ENCODE measurements at places on chromosomes 1 and 21.

GRCh38 chr1:18645747-18646090, 15.1 kb downstream of the PAX7 start:
- DNase-seq, result no peak

DNA sequence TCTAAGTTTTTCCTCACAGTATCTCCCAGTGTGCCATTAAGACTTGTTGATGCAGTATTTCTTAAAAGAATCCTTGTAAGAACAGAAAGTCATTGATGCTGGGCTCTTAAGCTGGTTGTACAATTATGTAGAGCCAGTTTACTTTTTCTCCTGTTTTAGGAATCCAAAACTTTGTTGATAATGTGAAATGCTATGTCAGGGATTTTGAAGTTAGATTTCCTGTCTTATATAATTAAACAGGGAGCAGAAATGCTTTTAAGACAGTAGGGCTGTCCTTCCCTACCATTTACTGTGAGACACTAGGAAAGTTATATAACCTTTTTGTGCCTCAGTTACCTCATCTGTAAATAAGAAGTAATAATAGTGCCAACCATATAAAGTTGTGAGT, 26.0 kb downstream of the CCDC18 start:
- DNase-seq, result no peak

DNA sequence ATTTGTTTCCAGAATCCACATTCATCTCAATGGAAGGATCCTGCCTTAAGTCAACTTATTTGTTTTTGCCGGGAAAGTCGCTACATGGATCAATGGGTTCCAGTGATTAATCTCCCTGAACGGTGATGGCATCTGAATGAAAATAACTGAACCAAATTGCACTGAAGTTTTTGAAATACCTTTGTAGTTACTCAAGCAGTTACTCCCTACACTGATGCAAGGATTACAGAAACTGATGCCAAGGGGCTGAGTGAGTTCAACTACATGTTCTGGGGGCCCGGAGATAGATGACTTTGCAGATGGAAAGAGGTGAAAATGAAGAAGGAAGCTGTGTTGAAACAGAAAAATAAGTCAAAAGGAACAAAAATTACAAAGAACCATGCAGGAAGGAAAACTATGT, 2.6 kb downstream of the GADD45A start:
- DNase-seq, result no peak

GRCh38 chr1:68570871-68571270, 74.0 kb upstream of the DEPDC1 start:
- DNase-seq, result no peak

GRCh38 chr1:153553830-153554541, 4.9 kb upstream of the S100A3 start:
- peak; percentile 36 for DNase-seq

DNA sequence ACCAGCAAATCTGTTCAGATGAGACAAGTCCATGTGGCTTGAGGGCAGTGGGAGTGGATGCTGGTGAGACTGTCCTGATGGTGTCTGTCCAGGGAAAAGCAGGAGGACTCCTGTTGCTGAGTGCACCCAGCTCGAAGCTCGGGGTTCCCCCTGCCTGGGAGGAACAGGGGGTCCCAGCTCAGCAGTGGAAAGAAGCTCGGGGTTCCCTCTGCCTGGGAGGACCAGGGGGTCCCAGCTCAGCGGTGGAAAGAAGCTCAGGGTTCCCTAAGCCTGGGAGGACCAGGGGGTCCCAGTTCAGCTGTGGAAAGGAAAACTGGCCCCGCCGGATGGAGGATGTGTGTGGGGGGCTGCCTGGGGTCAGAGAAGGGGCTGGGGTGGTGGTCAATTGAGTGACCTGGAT, 39.1 kb downstream of the CRYAA start:
- no peak for DNase-seq

DNA sequence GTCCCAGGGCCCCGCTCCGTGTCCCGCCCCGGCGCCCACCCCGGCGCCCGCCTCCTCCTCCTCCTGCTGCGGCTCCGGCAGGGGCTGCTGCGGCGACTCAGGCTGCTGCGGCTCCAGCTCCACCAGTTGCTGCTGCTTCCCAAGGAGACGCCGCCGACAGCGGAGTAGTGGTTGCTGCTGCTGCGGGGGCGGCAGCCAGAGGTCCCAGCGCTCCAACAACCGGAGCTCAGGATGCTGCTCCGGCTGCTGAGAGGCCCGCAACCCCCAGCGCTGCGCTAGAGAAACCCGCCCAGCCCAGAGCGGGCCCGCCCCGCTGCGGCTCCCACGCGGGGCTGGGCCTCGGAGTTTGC, 1.1 kb downstream of the CRCT1 start:
- DNase-seq, result no peak

DNA sequence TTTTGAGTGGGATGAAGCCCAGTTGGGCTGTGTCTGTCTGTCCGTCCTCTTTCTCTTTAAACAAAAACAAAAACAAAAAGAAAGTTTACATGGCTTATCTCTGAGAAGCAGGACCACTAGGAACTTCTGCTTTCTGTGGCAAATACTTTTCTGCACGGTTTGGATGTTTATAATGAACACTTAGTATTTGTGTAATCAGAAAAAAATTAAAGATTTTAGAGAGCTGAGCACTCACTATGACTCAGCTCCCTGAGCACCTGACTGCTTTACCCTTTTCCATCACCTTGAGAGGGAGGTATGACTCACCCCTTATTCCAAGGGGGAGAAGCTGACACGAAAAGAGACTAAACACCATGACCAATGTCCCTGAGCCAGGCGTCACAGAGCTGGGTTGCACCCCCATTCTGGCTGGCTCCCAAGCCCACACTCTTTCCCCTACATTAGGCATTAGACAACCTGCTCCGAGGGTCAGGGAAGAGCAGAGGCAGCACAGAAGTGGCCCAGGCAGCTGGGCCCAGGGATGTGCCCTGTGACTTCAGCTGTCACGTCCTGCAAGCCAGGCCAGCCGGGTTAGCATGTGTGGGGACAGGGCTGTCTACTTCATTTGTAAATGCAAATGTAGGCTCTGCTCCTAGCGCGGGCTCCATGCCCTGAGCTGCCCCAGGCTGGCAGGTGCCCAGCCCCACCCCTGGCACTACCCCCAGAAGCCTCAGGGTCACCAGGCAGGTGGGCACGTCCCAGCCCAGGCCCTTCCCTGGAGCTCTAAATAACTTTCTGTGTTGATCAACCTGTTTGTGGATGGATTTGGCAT, 30.4 kb downstream of the RAP1GAP start:
- no peak for DNase-seq

DNA sequence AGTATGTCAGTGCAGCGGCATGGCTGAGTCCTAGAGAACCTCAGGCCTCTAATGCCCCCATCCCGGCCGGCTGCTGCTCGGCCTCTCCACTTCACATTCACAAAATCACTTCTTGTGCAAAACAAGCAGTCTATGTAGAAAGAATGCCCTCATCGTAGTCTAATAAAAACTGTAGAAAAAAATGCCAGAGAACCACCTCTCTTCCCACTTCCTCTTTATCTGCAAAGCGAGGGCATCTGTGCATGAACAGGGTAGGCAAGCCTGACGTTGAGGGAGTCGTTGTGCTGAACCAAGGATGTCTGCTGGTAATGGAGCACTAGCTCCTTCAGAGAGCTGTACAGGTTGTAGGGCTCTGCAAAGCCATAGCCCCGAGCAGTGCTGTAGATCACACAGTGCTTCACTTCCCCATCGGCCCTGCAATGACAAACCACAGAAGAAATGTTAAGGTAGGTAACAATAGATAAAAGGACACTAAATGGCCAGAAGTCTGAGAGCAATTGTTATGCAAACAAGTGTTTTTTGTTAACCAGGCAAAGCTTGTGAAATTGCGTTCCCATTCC, 88.9 kb downstream of the PIK3R3 start:
- DNase-seq, result peak; percentile 59

DNA sequence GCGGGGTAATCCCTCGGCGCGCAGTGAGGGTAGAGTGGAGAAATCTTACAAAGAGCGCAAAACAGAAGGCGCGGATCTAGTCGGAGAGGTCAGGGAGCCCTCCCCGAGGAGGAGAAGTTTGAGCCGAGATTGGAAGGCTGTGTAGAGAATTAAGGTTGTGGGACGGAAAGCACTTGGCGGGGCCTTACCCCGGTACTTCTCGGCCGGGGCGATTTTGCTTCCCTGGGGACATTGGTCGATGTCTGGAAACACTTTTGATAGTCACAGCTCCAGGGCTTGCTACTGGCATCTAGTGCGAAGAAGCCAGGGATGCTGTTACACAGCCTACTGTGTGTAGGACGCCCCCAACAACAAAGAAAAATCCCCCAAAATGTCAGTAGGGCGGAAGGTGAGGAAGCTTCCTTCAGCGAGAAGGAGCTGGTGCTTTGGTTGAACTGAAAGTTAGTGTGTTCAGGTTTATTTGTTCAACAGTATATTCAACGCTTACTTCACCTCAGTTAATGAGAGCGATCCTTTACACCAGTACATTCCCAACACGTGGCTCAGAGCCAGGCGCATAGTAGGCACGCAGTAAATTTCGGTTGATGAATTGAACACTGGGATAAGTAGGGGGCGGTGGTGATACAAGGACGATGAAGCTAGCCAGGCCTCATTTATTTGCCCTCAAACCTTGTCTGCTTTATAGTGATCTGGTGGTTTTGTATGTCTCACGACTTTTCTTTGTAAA, 807 bp downstream of the CEP85 start:
- DNase-seq, result no peak

GRCh38 chr1:186155594-186155993, 219.5 kb downstream of the TPR start:
- no peak for DNase-seq

DNA sequence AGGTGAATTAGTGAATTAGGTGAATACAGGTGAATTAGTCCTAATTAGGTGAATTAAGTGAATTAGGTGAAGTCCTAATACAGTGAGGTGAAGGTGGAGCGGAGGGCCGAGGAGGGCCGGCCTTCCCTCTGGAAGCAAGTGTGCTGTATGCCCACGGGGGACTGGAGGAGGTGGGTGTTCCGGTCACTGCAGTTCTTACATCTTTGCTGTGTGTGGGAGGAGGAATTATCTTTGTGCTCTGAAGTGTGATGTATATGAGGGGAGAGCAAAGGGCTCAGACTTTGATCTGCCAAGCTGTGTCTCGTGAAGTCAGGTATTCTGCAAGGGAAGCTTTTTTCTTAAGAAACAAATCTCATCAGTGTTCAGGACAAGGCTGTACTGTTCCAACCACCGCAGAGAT, 45.4 kb downstream of the AGPAT3 start:
- DNase-seq, result no peak

- DNase-seq, result no peak
Observed at GRCh38 chr1:197485790-197486189, 217.7 kb downstream of the CRB1 start.

DNA sequence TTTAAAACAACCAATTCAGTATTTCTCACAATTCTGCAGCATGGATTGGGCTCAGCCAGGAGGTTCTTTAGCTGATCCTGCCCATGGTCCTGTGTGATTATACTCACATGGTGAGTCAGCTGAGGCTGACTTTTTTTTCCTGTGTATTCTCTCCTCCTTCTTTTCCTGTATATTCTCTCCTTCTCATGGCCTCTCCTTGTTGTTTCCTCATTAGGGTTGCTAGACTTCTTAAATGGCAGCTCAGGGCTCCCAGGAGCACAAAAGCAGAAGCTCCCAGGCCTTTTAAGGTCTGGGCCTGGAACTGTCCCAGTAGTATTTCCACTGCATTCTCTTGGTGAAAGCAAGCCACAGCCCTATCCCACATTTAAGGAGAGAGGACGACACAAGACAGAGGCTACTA, 26.8 kb downstream of the VANGL1 start:
- peak; percentile 33 for DNase-seq

- DNase-seq, result no peak
Observed at GRCh38 chr1:115130786-115131185, 41.5 kb upstream of the TSPAN2 start.

DNA sequence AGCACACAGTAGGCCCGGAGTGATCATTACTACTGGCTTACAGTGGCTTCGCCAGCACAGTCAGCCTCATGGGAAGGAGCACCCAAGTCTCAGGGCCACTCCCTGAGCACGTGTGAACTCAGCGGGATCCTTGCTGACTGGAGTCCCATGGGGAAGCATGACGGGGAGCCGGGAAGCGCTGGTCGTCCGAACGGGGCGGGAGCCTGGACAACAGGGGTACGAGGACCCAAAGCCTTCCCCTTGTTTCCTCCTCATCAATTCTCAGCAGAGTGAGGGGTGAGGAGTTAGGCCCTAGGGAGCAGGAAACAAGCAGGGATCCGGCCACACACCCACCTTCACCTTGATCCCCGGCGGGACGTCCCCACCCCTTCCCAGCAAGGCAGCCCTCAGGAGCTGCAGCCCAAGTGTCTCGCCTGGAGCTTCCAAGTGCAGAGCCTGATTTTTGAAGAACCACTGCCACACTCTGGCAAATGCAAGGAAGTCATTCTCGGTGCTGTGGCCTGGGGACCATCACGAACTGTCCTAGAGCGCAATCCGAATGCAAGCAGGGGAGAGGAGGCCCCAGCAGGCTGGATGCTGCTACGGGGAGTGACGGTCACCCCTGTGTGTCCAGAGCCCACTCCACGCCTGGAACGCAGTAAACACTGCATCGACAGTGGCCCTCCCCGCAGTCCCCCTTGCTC, 35.5 kb downstream of the TOMM20 start:
- peak; percentile 36 for DNase-seq

DNA sequence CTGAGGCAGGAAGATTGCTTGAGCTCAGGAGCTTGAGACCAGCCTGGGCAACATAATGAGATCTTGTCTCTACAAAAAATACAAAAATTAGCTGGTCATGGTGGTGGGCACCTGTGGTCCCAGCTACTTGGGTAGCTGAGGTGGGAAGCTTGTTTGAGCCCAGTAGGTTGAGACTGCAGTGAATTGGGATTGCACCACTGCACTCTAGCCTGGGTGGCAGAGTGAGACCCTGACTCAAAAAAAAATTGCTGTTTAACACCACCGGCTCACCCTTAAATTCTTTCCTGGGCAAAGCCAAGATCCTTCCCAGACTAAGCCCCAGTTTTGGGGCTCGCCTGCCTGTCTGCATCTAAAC, 6.6 kb upstream of the NSUN4 start:
- no peak for DNase-seq

DNA sequence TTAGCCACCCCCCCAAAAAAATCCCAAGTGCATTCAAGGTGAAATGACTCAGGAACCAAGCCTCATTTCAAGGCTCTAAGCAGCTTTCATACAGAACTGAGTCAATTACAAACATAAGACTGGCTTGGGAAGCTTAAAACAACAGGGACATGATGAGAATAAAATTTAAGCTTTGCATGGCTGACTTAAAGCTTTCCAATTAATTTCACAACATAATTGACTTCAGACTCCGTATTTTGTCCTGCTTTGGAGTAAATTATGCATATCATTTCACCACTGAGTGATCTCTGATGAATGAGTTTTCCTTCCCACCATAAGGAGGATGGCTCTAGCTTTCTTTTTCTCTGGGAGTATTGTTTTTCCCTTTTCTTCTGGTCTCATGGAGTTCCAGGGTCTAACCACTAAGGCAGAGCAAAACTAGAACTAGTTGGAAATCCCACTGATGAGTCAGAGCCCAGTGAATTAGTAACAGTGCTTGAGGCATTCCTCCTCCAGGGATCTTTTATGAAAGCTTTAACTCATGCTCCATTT, 72.8 kb downstream of the XCL2 start:
- DNase-seq, result no peak

GRCh38 chr1:3943806-3944577, 43.9 kb upstream of the C1orf174 start:
- no peak for DNase-seq

DNA sequence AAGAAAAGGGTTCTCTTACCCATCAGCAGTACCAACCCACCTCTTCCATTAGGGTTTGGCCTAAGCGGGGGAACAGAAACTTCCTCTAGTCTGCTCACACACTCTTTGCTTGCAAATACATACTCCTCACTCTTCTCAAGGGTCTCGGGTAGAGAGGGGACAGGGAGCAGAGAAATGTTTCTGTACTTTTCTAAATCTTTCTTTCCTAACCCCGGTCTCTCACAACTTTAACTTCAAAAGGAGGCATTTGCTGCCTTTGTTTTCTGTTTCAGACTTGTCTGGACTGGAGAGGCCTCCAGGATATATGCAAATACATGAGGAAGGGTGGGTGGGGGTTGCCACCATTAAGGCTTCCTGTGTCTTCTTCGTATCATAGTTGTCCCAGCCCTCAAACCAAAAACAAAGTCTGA, 10.5 kb upstream of the LAX1 start:
- DNase-seq, result no peak

All from GDM1 (cell line).